ENCODE measurements at places on chromosomes 3 and 15.

DNA sequence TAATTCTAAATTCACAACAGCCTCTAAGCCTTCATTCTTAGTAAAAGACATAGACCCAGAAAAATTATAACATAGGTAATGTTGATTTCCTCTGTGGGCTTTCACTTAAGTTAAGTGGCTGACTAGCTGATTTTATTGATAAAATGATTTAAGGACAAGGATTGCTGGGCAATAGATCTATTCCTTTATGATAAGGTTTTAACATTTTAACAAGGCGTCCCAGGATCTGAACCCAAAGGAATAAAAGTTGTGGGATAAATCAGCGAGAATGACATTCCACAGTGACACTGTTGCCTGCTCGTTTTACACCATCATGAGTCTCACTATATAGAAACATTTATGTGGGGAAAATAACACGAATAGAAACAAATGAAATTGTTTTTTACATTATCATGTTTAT lies 1151.0 kb downstream of the ZPLD1 start:
- no peak for DNase-seq
- H3K4me3 ChIP-seq, result no peak overlapping the region
- no peaks in the 10 kb centered on the region for H3K4me1 ChIP-seq
- H3K27me3 ChIP-seq, result no peaks in the 10 kb centered on the region

DNA sequence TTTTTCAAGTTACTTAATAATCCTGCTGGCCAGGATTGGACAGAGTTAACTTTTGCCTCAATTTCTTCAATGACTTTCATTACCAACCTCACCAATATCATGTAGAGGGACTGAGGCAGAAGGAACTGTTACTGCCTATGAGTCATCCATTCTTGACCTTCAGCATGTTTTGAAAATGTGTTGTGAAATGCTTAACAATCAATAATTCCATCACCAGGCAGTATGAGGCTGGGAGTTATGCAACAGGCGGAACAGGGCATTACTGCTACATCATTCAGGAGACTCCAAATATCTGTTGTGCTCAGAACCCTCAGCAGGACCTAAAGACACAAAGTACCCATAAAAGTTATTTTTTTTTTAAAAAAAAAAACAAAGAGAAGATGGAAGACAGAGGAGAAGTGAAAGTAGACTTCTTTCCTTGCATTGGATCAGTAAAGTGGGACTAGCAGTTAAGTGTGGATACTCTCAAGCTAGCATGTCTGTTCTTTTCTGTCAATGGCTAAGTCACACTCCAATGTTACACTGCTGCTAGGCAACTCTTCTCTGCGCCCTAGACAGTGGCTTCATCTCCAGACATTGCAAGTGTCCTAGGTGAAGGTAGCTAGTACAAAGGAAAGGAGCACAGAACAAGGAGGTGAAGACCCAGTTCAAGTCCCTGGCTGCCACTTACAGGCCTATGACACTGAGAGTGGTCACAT lies 184.9 kb upstream of the LPP start:
- H3K27ac ChIP-seq, result peak overlapping the region; percentile 65
- no peaks in the 10 kb centered on the region for H3K36me3 ChIP-seq
- DNase-seq, result no peak
- H3K4me1 ChIP-seq, result peaks cover 4% of the 10 kb centered on the region
- no peak overlapping the region for H3K4me3 ChIP-seq

DNA sequence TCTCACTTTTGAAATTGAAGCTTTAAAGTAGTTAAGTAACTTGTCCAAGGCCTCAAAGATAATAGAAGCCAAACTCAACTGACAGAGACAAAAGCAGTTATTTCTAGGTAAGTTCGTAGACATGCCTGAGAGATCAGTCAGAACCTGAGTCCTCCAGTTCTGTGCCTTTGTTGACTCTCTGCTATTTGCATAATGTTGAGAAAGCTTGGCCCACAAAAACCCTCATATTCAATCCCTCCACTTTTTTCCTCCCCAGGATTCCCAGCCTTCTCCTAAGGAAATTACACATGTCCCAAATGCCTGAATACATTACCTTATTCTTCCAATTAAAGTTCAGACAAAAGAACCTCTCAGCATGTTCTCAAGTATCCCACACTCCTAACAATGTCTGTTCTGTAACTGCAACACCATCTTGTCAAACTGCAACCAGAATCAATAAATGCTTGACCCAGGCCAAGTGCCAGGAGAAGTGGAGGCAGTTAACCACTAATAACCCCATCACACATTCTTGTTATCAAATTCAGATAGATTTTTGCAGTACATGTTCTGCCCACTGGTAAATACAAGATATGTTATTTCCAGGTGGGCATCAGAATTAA lies 217.8 kb downstream of the LRRC3B start:
- H3K36me3 ChIP-seq, result no peaks in the 10 kb centered on the region
- no peak overlapping the region for H3K4me3 ChIP-seq
- H3K27me3 ChIP-seq, result no peaks in the 10 kb centered on the region
- H3K4me1 ChIP-seq, result no peaks in the 10 kb centered on the region

- peaks cover 4% of the 10 kb centered on the region for H3K36me3 ChIP-seq
- H3K4me3 ChIP-seq, result peak overlapping the region; percentile 41
- peaks cover 21% of the 10 kb centered on the region for H3K4me1 ChIP-seq
- H3K27me3 ChIP-seq, result no peaks in the 10 kb centered on the region
Measured at GRCh38 chr15:101008158-101009139, 89.3 kb downstream of the LRRK1 start.

DNA sequence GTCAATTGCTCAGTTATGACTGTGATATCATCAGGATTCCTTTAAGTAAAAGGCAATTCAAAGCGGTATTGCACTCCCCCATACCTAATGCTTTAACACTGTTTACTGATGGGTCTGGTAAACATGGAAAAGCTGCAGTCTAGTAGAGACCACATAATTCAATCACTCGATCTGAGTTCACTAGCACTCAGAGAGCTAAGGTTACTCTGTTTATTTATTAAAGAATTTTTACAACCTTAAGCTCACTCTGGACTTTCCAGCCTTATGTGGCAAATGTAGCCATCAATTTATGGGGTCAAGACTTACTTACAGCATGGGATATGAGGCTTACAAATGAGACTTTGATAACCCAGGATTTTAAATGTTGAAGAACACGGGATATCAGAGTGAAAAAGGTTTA lies 18.4 kb upstream of the CCR2 start:
- no peaks in the 10 kb centered on the region for H3K27me3 ChIP-seq
- no peaks in the 10 kb centered on the region for H3K4me1 ChIP-seq
- H3K36me3 ChIP-seq, result no peaks in the 10 kb centered on the region
- no peak overlapping the region for H3K27ac ChIP-seq
- H3K4me3 ChIP-seq, result no peak overlapping the region

- H3K27ac ChIP-seq, result peak overlapping the region; percentile 84
- H3K4me3 ChIP-seq, result no peak overlapping the region
- peaks cover 30% of the 10 kb centered on the region for H3K4me1 ChIP-seq
- H3K27me3 ChIP-seq, result no peaks in the 10 kb centered on the region
- no peaks in the 10 kb centered on the region for H3K36me3 ChIP-seq
Measured at GRCh38 chr15:88649286-88649733, 10.5 kb downstream of the ISG20 start.

DNA sequence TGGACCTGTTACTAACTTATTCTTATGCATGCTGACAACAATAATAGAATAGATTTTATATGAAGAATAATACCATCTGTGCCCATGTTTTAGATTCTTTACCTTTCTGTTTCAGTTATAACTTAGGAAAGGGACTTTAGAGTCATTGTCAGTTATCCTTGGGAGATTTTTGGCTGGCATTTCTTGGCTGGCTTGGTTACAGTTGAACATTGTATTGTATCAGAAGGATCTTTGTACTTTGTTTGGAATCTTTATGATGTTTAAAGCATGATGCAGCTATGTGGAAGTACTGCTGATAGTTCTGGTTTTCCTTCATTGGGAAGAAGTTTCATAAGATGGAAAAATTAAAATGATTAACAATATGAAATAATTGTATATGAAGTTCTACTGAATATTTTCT lies 19.9 kb downstream of the ABHD5 start:
- DNase-seq, result no peak
- peaks cover 27% of the 10 kb centered on the region for H3K36me3 ChIP-seq
- no peaks in the 10 kb centered on the region for H3K4me1 ChIP-seq
- no peak overlapping the region for H3K4me3 ChIP-seq
- H3K27ac ChIP-seq, result no peak overlapping the region
